Breast epithelium (tissue), 4 donors: ENCODE measurements at places on chromosomes 4 and X. TPM values are rescaled to one million over a fixed set of nuclear protein-coding genes. Genes with fewer than 3 reads are reported as not detected.

NUDT11 gene
- 1.4 TPM for total RNA-seq

CFP gene
- total RNA-seq = 3.3 TPM

LIMCH1 gene
- 34.6 TPM for total RNA-seq

FOXP3 gene
- total RNA-seq = 0.16 TPM

SRPX2 gene
- 32.6 TPM for total RNA-seq

SPACA5B gene
- not detected for total RNA-seq

ZGRF1 gene
- total RNA-seq = 5.0 TPM

SPACA5 gene
- not detected for total RNA-seq

CENPVL1 gene
- not detected for total RNA-seq

DNA sequence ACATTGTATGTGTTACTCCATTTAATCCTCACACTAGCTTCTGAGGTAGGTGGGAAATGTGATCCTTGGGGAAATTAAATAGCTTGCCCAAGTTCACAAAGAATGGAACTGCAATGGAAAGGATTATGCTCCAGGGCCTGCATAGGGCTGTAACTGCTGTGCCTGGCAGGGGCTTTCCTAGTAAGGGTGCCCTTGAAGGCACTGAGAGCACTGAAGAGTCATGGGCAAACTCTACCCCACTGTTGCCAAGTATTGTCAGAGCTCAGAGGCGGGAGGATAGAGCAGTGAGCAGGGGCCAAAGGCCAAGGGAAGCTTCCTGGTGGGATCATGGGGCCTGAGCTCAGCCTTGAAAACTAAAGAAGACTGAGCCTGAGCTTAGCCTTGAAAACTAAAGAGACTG, 133.0 kb upstream of the NALF2 start:
- no peak overlapping the region for H3K27ac ChIP-seq
- no peak overlapping the region for H3K4me3 ChIP-seq
- peaks cover 40% of the 10 kb centered on the region for H3K27me3 ChIP-seq
- no peak for DNase-seq

DNA sequence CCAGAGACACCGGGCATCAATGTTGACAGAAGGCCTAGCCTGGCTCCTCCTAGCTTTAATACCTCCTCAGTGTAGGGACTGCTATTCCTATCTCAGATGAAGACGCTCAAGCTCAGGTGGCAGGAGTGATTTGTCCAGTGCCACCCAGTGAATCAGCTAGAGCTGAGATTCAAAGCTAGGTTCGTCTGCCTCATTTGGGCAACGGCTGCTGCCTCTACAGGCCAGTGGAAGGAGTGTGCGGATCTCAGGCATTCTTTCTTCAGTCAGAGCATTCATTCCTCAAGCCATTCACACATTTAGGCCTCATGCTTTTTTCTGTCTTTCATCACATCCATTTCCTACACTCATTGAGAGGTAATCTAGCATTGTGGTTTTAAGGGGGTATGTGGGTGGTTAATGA, 7.3 kb downstream of the TSR2 start:
- no peak overlapping the region for H3K4me3 ChIP-seq
- H3K4me1 ChIP-seq = no peaks in the 10 kb centered on the region
- H3K36me3 ChIP-seq = no peaks in the 10 kb centered on the region
- DNase-seq = no peak
- H3K27me3 ChIP-seq = no peaks in the 10 kb centered on the region

- H3K27me3 ChIP-seq = no peaks in the 10 kb centered on the region
- H3K27ac ChIP-seq = no peak overlapping the region
Measured at GRCh38 chr4:87270144-87270543, 49.7 kb upstream of the KLHL8 start.

- H3K4me3 ChIP-seq = no peak overlapping the region
- H3K27me3 ChIP-seq = no peaks in the 10 kb centered on the region
- H3K27ac ChIP-seq = no peak overlapping the region
Measured at GRCh38 chr4:26806331-26806730, 54.3 kb upstream of the STIM2 start.

- H3K27ac ChIP-seq = no peak overlapping the region
- no peak for DNase-seq
- H3K4me1 ChIP-seq = no peaks in the 10 kb centered on the region
- no peaks in the 10 kb centered on the region for H3K36me3 ChIP-seq
- no peaks in the 10 kb centered on the region for H3K27me3 ChIP-seq
Measured at GRCh38 chr4:20178902-20179576, 72.7 kb upstream of the SLIT2 start.

GRCh38 chrX:155534800-155535199, 76.4 kb upstream of the F8A3 start:
- H3K4me1 ChIP-seq = no peaks in the 10 kb centered on the region
- H3K27ac ChIP-seq = no peak overlapping the region
- no peak for DNase-seq
- no peak overlapping the region for H3K4me3 ChIP-seq
- no peaks in the 10 kb centered on the region for H3K27me3 ChIP-seq
- no peaks in the 10 kb centered on the region for H3K36me3 ChIP-seq

DNA sequence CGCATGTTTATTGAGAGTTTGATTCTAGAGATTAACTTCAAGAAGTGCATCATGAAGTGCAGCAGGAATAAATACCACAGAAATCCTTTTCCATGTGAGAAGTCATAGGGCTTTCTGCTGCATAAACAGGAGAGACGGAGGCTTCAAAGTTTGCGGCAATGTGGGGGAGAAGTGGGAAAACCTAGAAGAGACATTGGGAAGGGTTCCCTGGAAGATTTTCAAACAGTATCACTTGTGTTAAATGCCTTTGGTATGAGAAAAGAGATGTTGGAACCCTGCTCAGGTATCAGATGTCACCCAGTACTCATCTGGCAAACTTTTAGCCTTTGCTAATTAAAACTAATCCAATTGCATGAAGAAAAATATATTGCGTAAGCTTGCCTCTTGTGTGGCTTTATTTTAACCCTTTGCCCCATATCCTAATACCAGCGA, 15.4 kb downstream of the NHS start:
- no peak overlapping the region for H3K4me3 ChIP-seq
- peaks cover 14% of the 10 kb centered on the region for H3K27me3 ChIP-seq

DNA sequence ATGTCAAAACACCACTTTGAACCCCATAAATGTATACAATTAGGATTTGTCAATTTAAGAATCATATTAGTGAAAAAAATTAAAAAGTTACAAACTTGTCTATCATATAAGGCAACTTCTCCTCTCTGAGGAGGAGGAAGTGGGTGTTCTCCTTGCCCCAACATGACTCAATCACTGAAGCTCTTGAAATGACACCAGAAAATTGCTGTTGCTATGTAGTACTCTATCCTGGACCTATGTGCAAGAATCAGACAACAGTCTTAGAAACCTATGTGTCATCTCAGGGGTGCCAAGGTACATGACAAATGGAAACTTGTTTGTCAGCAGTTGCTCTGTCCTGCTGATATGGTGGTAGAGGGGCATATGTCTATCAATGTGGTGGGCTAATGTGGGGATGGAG, 47.7 kb downstream of the HMGB3 start:
- no peak overlapping the region for H3K27ac ChIP-seq
- no peaks in the 10 kb centered on the region for H3K27me3 ChIP-seq
- DNase-seq = no peak
- no peak overlapping the region for H3K4me3 ChIP-seq

- H3K27me3 ChIP-seq = no peaks in the 10 kb centered on the region
- no peak overlapping the region for H3K4me3 ChIP-seq
- H3K4me1 ChIP-seq = no peaks in the 10 kb centered on the region
Measured at GRCh38 chr4:174274436-174274835, 9.0 kb downstream of the FBXO8 start.

DNA sequence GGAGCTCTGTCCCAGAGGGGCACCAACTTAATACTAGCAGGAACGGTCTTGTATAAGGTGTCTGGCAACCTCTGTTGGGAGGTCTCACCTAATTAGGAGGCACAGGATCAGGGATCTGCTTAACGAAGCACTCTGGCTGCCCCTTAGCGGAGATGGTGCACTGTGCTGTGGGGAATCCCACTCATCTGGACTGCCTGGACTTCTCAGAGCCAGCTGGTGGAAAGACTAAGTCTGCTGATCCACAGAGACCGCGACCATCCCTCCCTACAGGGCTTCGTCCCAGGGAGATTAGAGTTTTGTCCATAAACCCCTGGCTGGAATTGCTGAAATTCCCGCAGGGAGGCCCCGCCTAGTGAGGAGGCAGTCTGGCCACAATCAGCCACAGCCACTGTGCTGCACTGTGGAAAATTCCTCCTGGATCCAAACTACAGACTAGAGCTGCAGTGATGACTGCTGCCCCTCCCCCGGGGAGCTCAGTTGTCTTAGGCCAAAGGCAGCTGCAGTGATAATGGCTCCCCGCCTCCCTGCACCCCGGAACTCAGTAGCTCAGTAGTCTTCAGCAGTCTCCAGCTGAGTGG, 22.0 kb upstream of the ZCCHC4 start:
- H3K27me3 ChIP-seq = no peaks in the 10 kb centered on the region
- H3K4me1 ChIP-seq = no peaks in the 10 kb centered on the region
- no peak for DNase-seq
- no peak overlapping the region for H3K4me3 ChIP-seq

- no peak for DNase-seq
- H3K4me3 ChIP-seq = no peak overlapping the region
- H3K4me1 ChIP-seq = no peaks in the 10 kb centered on the region
- H3K27ac ChIP-seq = no peak overlapping the region
- H3K36me3 ChIP-seq = peaks cover 3% of the 10 kb centered on the region
Measured at GRCh38 chr4:174265916-174266315, 17.6 kb downstream of the FBXO8 start.

GRCh38 chrX:130165181-130165702, 399 bp downstream of the AIFM1 start:
- H3K27me3 ChIP-seq = peaks cover 7% of the 10 kb centered on the region
- no peak for DNase-seq
- H3K27ac ChIP-seq = peak overlapping the region; percentile 82
- H3K4me1 ChIP-seq = no peaks in the 10 kb centered on the region
- H3K36me3 ChIP-seq = no peaks in the 10 kb centered on the region

GRCh38 chr4:121199742-121200561, 35.8 kb upstream of the TNIP3 start:
- no peaks in the 10 kb centered on the region for H3K4me1 ChIP-seq
- no peaks in the 10 kb centered on the region for H3K27me3 ChIP-seq
- no peaks in the 10 kb centered on the region for H3K36me3 ChIP-seq
- DNase-seq = no peak

DNA sequence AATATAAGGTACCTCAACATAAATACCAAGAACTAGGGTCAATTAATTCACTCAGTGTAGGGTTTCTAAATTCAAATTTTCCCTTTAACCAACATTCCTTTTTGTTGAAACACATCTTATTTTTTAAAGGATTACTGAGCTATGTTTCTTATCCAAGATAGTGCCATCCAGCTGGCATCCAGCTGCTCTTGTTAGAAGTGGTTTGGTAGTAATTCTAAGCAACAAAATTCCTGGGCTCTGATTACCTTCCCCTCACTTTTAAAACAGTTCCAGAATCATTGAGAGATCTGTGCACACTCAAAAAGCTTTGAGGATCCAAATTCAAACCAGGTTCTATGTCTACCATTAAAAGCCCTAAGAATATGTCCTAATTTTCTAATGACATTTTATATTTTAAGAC, 583.7 kb downstream of the TRIML1 start:
- H3K4me3 ChIP-seq = no peak overlapping the region
- no peak for DNase-seq
- H3K4me1 ChIP-seq = no peaks in the 10 kb centered on the region
- H3K36me3 ChIP-seq = no peaks in the 10 kb centered on the region
- no peaks in the 10 kb centered on the region for H3K27me3 ChIP-seq
- no peak overlapping the region for H3K27ac ChIP-seq

DNA sequence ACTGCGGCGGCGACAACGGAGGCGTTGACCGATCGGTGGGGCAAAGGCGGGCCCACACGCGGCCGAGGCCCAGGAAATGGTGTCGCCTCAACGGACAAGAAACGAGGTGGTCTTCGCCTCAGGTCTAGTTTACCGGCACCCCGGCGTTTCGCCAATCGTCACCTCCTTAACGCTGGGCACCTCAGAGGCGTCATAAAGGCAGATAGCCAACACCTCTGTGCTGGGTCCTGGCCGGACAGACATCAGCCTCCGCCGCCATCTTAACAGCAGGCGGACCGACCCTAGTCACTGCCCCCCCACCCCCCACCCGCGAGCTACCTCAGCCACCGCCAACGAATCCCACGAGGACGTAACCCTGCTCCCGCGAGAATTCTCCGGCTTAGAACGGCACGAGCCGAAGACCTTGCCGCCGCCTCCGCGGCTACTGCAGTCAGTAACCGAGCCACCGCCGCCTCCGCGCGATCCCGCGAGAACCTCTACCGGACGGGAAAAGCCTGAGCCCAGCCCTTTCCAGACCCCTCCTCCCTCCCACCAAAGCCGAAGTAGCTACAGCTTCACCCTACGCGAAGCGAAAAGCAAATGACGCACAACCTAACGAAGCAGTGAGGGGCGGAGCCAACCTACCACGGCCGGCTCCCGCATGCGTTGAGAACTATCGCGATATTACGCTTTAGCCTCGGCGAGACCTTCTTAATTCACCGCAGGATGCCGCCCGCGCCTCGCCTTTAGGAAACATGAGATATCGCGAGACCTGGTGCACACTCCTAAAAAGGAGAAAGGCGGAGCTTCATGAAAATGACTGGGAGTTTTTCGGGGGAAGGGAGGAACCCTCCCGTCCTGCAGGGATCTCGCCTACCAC, 2.7 kb downstream of the HUWE1 start:
- H3K27ac ChIP-seq = peak overlapping the region; percentile 94
- peak overlapping the region; percentile 58 for H3K4me3 ChIP-seq
- DNase-seq = peak; percentile 90
- H3K4me1 ChIP-seq = no peaks in the 10 kb centered on the region
- peaks cover 4% of the 10 kb centered on the region for H3K36me3 ChIP-seq
- H3K27me3 ChIP-seq = peaks cover 20% of the 10 kb centered on the region

- H3K36me3 ChIP-seq = no peaks in the 10 kb centered on the region
- DNase-seq = no peak
- H3K27me3 ChIP-seq = peaks cover 20% of the 10 kb centered on the region
Measured at GRCh38 chrX:137982472-137983172, 416.7 kb downstream of the ZIC3 start.

GRCh38 chrX:12396584-12396983, 258.3 kb downstream of the FRMPD4 start:
- no peaks in the 10 kb centered on the region for H3K27me3 ChIP-seq
- H3K36me3 ChIP-seq = no peaks in the 10 kb centered on the region
- H3K27ac ChIP-seq = no peak overlapping the region
- H3K4me3 ChIP-seq = no peak overlapping the region
- no peaks in the 10 kb centered on the region for H3K4me1 ChIP-seq

DNA sequence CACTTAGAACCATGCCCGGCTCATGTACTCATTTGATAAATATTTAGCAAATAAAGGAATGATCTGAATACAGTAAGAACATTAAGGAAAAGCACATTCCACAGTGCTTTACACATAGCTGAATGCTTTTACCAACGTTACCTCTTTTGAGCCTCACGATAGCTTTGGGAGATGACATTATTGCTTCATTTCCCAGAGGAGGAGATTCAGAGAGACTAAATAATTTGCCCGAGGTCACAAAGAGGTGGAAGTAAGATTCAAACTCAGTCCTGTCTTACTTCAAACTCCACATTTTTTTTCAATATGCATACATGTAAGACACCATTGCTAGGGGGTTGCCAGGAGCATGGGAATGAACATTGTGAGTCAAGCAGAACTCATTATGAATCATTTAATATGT, 538.5 kb downstream of the BCOR start:
- no peaks in the 10 kb centered on the region for H3K36me3 ChIP-seq
- H3K27ac ChIP-seq = no peak overlapping the region
- DNase-seq = no peak
- H3K4me1 ChIP-seq = no peaks in the 10 kb centered on the region
- H3K27me3 ChIP-seq = peaks cover 68% of the 10 kb centered on the region
- H3K4me3 ChIP-seq = no peak overlapping the region

GRCh38 chrX:44071070-44071645, 98.0 kb upstream of the NDP start:
- no peaks in the 10 kb centered on the region for H3K4me1 ChIP-seq
- H3K36me3 ChIP-seq = no peaks in the 10 kb centered on the region
- H3K27ac ChIP-seq = no peak overlapping the region
- H3K27me3 ChIP-seq = peaks cover 50% of the 10 kb centered on the region
- DNase-seq = no peak
- no peak overlapping the region for H3K4me3 ChIP-seq
